Ovary (tissue), 10 donors: ENCODE measurements at places on chromosomes 1 and 21. TPM values are rescaled to one million over a fixed set of nuclear protein-coding genes. Genes with fewer than 3 reads are reported as not detected.

The TNFSF4 gene
- total RNA-seq, result 0.99 TPM

The CHI3L1 gene
- total RNA-seq, result 4.1 TPM

The PEAR1 gene
- 11.5 TPM for total RNA-seq

The FCAMR gene
- not detected for total RNA-seq

The TCP10L gene
- total RNA-seq, result 0.48 TPM

The LCE1D gene
- not detected for total RNA-seq

The LIPI gene
- not detected for total RNA-seq

The SLC45A1 gene
- total RNA-seq, result 4.5 TPM

The RCC2 gene
- total RNA-seq, result 46.3 TPM

The MIXL1 gene
- 0.33 TPM for total RNA-seq

The HMCN1 gene
- total RNA-seq, result 4.5 TPM

The LINGO4 gene
- total RNA-seq, result not detected

The KCNH1 gene
- not detected for total RNA-seq

The KLHDC7A gene
- total RNA-seq, result 0.65 TPM

The CCNL2 gene
- total RNA-seq, result 167 TPM

The CDC42 gene
- 198 TPM for total RNA-seq

The TRAF3IP3 gene
- 2.4 TPM for total RNA-seq

The RPTN gene
- total RNA-seq, result not detected

The OR2T35 gene
- not detected for total RNA-seq

The NTRK1 gene
- not detected for total RNA-seq

The SRGAP2C gene
- 37.5 TPM for total RNA-seq

The FPGT gene
- 18.7 TPM for total RNA-seq
